ENCODE measurements at places on chromosomes 4 and X.

GRCh38 chr4:87224141-87224923 is 3.9 kb upstream of the KLHL8 start:
- DNase-seq = no peak

GRCh38 chr4:77617203-77617602 is 11.6 kb downstream of the CXCL13 start:
- DNase-seq = no peak

DNA sequence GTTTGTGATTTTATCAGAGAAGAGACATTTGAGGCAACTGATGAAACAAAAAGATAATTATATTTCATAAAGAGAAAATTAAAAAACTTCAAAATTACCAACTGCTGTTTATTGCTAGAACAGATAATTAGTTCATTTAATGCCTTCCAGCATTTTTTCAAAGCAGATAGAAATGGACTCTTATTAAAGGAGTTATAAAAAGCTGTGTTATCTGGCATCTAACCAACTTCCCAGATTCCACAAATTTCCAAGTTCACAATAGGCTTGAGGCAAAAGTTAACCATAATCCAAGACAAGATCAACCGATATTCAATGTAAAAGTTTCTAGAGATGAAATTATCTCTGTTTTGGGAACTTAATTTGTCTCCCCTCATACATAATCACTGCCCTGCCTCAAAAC is 152.4 kb downstream of the TSPAN5 start:
- DNase-seq = no peak

- DNase-seq = peak; percentile 84
These were observed at the start of gene TAPT1 for GRCh38 chr4:16225863-16226815. Gene TAPT1, minus strand, starts transcription at chr4:16226471. Its CDS starts 14 bp downstream, at chr4:16226457.

DNA sequence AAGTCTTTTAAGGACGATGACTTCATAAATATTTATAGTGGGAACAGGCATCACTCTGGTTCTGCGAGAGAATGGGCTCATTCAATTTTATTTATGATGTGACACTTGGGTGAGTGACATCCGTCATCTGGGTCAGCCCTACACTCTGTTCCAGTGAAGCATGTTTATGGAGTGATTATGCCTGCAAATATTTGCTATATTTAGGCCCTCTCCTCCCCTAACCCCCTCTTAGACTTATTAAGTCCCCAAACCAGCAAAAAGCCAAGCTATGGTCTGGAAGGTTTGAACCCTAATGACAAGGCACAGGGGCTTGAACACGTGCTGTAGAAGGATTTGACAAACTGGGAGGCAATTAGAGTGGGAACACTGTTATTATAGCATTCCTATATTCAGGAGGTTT is 55.9 kb downstream of the C4orf51 start:
- no peak for DNase-seq

GRCh38 chr4:93743635-93744034 is 84.9 kb upstream of the ATOH1 start:
- DNase-seq = no peak

Measured in BE2C (cell line).